ENCODE measurements at places on chromosomes 13 and 19.

DNA sequence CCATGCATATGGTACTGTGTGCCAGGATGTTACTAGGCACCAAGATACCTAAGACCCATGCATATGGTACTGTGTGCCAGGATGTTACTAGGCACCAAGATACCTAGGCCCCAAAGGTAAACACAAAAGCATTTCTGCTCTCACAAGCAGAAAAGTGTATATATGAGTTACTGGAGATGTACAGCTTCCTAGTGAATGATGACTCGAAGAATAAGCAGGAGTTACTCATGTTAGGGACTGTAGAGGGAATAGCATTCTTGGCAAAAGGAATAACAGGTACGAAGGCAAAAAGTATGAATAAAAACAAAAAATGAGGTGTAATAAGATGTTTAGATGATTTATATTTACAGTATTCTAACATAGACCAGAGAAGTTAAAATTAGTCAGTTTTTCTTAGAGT, 383.7 kb downstream of the DIAPH3 start:
- DNase-seq = no peak

DNA sequence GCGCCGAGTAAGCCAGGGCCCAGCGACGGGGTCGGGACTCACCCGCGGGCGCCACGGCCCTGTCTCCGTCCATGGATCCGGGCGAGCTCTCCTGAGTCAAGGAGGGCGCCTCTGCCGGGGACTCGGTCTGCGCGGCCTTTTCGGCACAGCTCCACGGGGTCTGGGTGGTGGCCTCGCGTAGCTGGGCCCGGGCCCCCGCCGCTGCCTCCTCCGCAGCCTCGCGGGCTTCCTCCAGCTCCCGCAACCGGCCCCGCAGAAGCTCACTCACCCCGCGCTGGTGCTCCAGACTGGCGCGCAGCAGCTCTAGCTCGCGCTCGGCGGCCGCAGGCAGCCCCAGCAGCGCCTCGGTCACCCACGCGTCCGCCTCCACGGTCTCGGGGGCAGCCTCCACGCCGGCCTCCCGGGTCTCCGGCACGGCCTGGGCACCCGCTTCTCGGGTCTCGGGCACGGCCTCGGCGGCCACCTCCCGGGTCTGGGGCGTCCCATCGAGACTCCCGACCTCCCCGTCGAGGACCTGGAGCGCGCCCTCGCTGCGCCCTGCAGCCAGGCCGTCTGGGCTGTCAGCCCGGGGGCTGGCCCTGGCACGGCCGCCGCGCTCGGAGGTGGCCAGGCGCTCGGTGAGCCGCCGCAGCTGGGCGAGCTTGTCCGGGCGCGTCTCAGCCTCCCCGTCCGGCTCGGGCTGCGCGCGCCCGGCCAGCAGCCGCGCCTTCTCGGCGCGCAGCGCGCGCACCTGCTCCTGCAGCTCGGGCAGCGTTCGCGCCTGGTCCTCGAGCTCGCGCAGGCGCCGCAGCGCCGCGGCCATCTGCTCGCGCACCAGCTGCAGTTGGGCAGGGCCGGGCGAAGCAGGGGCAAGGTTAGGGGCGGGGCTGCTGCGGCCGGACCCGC, 8.4 kb downstream of the KANK3 start:
- no peak for DNase-seq

DNA sequence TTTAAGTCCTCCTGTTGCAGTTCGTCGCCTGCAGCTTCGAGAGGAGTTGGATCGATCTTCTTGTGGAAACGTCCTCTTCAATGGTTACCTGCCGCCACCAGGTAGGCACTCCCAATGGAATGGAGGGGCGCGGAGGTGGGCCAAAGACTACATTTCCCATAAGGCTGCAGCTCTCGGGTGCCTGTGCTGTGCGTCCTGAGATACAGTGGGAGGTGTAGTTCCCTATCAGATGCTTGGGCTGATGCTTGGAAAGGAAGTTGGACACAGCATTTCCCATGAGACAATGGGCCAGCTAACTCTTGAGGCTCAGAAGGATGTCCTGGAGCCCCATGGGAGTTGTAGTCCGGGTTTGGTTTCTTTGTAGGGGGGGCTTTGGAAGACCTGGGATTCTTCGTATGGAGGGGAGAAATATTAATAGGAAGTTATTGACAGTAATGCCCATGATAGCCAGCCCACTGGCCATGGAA, 1.8 kb downstream of the SHKBP1 start:
- no peak for DNase-seq

- DNase-seq = no peak
Observed at GRCh38 chr13:19023115-19023514, 158.5 kb downstream of the TUBA3C start.

DNA sequence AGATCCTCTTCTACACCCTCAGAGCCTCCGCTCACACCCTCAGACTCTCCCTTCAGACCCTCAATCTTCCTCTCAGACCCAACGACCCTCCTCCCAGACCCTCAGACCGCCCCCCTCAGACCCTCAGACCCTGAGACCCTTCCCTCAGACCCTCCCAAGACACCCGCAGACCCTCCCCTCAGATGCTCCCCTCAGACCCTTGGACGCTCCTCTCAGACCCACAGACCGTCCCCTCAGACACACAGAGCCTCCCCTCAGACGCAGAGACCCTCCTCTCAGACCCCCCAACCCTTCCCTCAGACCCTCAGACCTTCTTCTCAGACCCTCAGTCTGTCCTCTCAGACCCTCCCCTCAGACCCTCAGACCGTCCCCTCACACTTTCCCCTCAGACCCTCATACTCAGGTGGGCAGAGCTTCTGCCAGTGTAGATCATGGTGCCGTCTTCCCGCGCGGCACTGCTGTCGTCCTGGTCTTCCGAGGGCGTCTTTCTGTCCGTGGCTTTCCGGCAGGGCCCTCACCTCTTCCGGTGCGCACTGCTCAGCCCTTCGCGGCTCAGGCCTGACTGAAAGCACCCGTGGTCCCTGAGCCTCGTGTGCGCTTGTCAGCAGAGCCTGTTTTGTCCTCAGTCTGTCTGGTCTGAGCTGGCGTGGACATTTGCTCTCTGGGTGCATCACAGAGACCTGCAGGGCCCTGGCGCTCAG, 18.9 kb upstream of the TFDP1 start:
- no peak for DNase-seq

DNA sequence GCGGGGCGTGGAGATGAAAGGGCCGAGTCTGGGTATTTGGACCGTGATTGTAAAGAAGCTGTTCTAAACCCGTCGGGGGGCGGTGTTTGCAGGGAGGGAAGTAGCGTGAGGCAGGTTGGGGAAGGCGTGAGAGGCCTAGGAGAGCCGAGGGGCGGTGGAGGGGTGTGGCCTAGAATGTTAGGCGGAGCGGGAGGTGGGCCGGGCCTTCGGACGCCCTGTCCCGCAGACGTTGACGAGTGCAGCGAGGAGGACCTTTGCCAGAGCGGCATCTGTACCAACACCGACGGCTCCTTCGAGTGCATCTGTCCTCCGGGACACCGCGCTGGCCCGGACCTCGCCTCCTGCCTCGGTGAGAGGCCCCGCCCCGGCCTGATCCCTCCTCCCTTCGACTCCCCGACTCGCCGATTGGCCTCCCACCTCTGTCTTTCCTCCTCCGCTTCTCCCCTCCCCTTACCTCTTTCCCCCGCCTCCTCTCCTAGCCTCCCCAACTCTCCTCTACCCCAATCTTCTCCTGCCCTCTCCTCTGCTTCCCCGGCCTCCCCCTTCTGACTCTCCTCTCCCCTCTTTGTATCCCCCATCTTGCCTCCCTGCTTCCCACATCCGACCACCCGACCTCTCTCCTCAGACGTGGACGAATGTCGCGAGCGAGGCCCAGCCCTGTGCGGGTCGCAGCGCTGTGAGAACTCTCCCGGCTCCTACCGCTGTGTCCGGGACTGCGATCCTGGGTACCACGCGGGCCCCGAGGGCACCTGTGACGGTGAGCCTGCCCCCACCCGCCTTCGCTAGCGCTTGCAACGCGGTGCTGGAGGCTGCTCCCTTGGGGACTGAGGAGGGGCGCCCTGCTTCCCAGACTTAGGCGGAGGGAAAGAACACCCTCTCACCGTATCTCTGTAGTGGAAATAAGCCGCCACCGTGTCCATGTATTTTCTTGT, 12.8 kb downstream of the LTBP4 start:
- no peak for DNase-seq

DNA sequence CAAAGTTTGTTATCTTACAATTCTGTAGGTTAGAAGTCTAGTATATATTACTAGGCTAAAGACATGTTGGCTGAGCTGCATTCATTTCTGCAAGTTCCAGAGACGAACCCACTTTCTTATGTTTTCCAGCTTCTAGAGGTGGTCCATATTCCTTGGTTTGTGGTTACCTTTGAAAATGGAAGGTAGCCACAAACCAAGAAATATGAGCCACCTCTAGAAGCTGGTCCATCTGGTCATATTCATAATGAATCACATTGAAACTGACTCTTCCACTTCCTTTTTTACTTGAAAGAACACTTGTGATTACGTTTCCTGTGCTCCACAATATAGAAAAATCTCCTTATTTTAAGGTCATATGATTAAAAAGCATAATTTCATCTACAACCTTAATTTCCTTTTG, 943.0 kb upstream of the PCDH9 start:
- DNase-seq = no peak

- no peak for DNase-seq
Observed at GRCh38 chr19:41305927-41306793, 3.8 kb upstream of the CCDC97 start.

DNA sequence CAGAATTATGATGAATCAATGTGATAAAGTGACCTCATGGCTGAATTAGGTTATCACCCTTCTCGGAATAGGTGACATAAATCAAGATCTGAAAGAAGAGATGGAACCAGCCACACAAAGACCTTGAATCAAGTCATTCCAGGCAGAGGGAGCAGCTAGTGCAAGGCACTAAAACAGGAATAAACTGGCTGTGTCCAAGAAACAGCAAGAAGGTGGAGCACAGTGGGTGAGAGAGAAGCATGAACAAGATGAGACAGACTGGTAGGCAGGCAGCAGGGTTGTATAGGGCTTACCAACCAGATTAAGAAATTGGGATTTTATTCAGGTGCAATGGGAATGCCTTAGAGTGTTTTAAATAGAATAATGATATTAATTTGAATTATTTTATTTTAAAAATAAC, 470.3 kb downstream of the PCDH20 start:
- no peak for DNase-seq

Data from globus pallidus (tissue), 1 donor.